Colonic mucosa (tissue), 4 donors: ENCODE measurements at places on chromosomes 4 and X. TPM values are rescaled to one million over a fixed set of nuclear protein-coding genes. Genes with fewer than 3 reads are reported as not detected.

DNA sequence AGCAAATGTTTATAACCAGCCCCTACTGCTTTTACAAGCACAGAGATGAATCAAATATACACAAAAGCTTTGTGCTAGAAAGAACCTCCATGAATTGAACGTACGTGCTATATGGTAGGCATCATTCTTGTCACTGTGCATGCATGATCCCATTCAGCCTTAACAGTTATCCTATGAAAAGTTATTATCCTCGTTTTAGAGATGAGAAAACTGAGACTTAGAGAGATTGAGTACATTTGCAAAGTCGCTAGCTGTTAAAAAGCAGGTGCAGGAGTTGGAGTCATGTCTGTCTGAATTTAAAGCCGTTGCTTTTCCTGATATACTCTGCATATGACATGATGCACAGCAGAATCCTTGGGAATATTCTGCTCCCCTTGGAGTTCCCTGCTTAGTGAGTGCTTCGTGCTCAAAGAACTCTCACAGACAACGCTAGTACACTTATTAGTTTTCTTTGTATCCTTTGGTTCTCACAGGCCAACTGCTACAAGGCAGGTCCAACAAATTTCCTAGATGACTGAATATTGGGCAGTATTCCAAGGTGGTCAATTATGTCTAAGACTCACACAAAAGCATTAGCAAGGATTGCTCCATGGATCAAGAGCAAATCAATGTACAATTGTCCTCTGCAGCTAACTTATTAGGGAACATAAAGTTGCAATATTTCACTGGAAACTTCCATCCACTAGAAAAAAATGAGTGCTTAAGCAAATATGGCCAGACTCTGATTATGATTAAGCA is 42.8 kb upstream of the TRIM2 start:
- H3K27me3 ChIP-seq, result no peaks in the 10 kb centered on the region
- no peak for DNase-seq
- no peaks in the 10 kb centered on the region for H3K4me1 ChIP-seq
- no peak overlapping the region for H3K27ac ChIP-seq
- no peak overlapping the region for H3K4me3 ChIP-seq

GRCh38 chr4:3037957-3038461 is 36.3 kb downstream of the HTT-AS start:
- DNase-seq, result no peak
- no peak overlapping the region for H3K4me3 ChIP-seq
- no peaks in the 10 kb centered on the region for H3K4me1 ChIP-seq
- no peaks in the 10 kb centered on the region for H3K27me3 ChIP-seq

GRCh38 chrX:53659039-53659438 is 27.5 kb downstream of the HUWE1 start:
- no peaks in the 10 kb centered on the region for H3K27me3 ChIP-seq
- no peaks in the 10 kb centered on the region for H3K36me3 ChIP-seq
- H3K27ac ChIP-seq, result no peak overlapping the region
- H3K4me3 ChIP-seq, result no peak overlapping the region

- H3K27ac ChIP-seq, result no peak overlapping the region
- no peak overlapping the region for H3K4me3 ChIP-seq
- no peaks in the 10 kb centered on the region for H3K4me1 ChIP-seq
Observed at GRCh38 chrX:150219374-150220185, 143.5 kb upstream of the MAMLD1 start.

Gene MEPE
- not detected for total RNA-seq

DNA sequence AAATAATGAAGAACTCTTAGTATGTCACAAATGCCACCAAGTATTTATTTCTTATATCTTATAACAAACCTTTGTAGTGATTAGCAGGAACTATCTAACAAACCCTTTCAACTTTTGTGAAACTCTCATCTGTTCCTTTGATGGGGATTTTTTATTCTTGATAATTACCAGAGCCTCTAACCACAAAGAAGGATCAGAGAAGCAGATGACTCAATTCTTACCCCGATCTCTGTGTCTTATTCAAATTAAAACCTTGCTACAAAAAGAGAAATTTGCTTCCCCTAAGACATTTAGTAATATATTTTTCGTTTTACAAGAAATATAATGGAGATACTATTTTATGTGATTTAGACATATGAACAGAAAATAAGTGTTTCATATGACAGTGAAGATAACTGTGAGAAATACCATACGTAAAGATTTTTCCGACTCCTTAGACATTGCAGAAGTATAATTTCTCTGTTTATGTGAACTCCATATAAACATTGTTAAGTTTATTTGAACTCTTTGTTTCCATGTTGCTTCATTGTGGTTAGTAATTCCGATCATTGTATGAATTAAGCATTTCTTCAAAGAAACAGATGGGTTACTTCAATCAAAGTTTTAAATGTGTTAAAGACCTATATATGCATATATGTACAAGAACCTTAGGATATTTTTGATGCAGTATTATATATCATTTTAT is 205.4 kb downstream of the CFAP299 start:
- H3K4me3 ChIP-seq, result no peak overlapping the region
- DNase-seq, result no peak
- H3K27me3 ChIP-seq, result no peaks in the 10 kb centered on the region
- no peaks in the 10 kb centered on the region for H3K36me3 ChIP-seq
- no peaks in the 10 kb centered on the region for H3K4me1 ChIP-seq

GRCh38 chr4:37008199-37008598 is 236.3 kb upstream of the NWD2 start:
- H3K4me1 ChIP-seq, result no peaks in the 10 kb centered on the region
- no peak overlapping the region for H3K4me3 ChIP-seq

Gene CMC4
- total RNA-seq, result 6.6 TPM

- H3K36me3 ChIP-seq, result no peaks in the 10 kb centered on the region
- no peak overlapping the region for H3K27ac ChIP-seq
- H3K4me3 ChIP-seq, result no peak overlapping the region
- no peaks in the 10 kb centered on the region for H3K4me1 ChIP-seq
Observed at GRCh38 chrX:115639334-115639880, 78.4 kb downstream of the PLS3 start.

DNA sequence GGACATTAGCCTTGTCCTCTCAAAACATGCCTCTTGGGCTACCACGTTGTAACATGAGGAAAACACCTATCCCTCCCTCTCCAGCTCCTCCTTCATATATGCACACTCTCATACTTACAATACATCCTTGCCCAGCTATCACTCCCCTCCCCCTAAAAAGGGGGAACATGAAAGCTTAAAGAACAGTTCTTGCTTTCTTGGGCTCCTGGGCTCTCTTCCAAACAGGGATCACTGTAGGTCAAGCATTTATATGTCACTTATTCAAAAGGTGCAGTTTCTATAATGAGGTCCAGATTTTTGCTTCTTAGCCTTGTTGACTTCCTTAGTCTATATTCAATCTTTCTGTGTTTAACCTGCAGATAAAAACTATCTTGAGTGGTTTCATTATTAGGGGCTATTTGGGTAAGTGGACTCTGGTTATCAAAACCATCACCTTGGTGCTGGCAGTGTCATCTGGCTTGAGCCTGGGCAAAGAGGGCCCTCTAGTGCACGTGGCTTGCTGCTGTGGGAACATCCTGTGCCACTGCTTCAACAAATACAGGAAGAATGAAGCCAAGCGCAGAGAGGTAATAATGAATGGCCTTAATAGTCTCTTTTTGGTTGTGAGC is 119.4 kb downstream of the AKAP4 start:
- H3K4me1 ChIP-seq, result no peaks in the 10 kb centered on the region
- no peak overlapping the region for H3K4me3 ChIP-seq
- H3K27me3 ChIP-seq, result no peaks in the 10 kb centered on the region
- H3K27ac ChIP-seq, result no peak overlapping the region
- peak; percentile 36 for DNase-seq

DNA sequence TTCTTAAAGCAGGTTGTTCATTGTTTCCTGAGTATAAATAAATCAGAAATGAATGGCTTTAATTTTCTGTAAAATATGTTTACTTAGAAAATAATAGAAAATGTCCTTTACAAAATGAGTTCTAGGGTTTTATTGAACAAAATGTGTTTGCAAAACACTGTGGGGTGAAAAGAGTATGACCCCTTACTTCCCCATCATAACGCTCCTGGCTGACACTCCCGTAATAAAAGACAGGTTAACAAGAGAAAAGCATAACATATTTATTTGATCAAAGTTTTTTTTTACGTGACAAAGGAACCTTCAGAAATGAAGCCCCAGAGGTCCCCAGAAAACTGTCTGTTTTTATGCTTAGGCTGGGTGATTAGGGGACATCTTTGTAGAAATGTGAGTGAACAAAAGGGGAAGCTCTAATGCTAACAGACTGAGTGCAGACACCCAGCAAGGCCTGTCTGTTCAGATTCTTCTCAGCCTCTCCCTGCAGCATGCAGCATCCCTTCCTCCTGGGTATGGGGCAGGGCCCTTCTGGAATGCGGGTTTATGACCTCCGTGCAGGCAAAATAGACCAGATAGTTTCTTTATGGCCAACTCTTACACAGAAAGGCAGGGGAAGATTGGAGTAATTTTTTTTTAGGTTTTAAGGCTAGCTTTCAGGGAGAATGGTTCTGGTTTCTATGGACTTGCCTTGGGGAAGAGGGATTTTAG is 26.1 kb downstream of the ZFP42 start:
- no peak overlapping the region for H3K4me3 ChIP-seq
- H3K27ac ChIP-seq, result no peak overlapping the region
- DNase-seq, result peak; percentile 63
- no peaks in the 10 kb centered on the region for H3K27me3 ChIP-seq

GRCh38 chr4:16157609-16158503 is 68.4 kb downstream of the TAPT1 start:
- H3K27me3 ChIP-seq, result no peaks in the 10 kb centered on the region
- DNase-seq, result peak; percentile 34
- H3K36me3 ChIP-seq, result peaks cover 2% of the 10 kb centered on the region
- H3K4me3 ChIP-seq, result no peak overlapping the region
- peak overlapping the region; percentile 75 for H3K27ac ChIP-seq

GRCh38 chr4:88999392-88999930 is 57.5 kb downstream of the FAM13A start:
- no peak for DNase-seq
- H3K27me3 ChIP-seq, result no peaks in the 10 kb centered on the region
- no peak overlapping the region for H3K4me3 ChIP-seq

Gene SEC24B
- total RNA-seq, result 26.5 TPM

GRCh38 chr4:148207068-148207467 is 235.1 kb downstream of the NR3C2 start:
- no peak for DNase-seq
- no peaks in the 10 kb centered on the region for H3K36me3 ChIP-seq
- no peaks in the 10 kb centered on the region for H3K27me3 ChIP-seq
- no peak overlapping the region for H3K27ac ChIP-seq
- H3K4me3 ChIP-seq, result no peak overlapping the region

- no peaks in the 10 kb centered on the region for H3K4me1 ChIP-seq
- no peak overlapping the region for H3K4me3 ChIP-seq
- DNase-seq, result no peak
- H3K27ac ChIP-seq, result no peak overlapping the region
- no peaks in the 10 kb centered on the region for H3K36me3 ChIP-seq
Observed at GRCh38 chrX:136047969-136048368, 62.7 kb downstream of the SLC9A6 start.

Gene CORIN
- 0.50 TPM for total RNA-seq

- H3K4me3 ChIP-seq, result no peak overlapping the region
- H3K27me3 ChIP-seq, result no peaks in the 10 kb centered on the region
- no peaks in the 10 kb centered on the region for H3K36me3 ChIP-seq
- no peaks in the 10 kb centered on the region for H3K4me1 ChIP-seq
- DNase-seq, result peak; percentile 75
Observed at GRCh38 chr4:37715889-37716402, 29.8 kb upstream of the RELL1 start.

Gene NXF2B
- total RNA-seq, result not detected

GRCh38 chrX:10126044-10126443 is 30.7 kb upstream of the CLCN4 start:
- H3K27ac ChIP-seq, result no peak overlapping the region
- DNase-seq, result no peak
- no peaks in the 10 kb centered on the region for H3K27me3 ChIP-seq
- no peak overlapping the region for H3K4me3 ChIP-seq
- H3K36me3 ChIP-seq, result no peaks in the 10 kb centered on the region
- H3K4me1 ChIP-seq, result no peaks in the 10 kb centered on the region

DNA sequence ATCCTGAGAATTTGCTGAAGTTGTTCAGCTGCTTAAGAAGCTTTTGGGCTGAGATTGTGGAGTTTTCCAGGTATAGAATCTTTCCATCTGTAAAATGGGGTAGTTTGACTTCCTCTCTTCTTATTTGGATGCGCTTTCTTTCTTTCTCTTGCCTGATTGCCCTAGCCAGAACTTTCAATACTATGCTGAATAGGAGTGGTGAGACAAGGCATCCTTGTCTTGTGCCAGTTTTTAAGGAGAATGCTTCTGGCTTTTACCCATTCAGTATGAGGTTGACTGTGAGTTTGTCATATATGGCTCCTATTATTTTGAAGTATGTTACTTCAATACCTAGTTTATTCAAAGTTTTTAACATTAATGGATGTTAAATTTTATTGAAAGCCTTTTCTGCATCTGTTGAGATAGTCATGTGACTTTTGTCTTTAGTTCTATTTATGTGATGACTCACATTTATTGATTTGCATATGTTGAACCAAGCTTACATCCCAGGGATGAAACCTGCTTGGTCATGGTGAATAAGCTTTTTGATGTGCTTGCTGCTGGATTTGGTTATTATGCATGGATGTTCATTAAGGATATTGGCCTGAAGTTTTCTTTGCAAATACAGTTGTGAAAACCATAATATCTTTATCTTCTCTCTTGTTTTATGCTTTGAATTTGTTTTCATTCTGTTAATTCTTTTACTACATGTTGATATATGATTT is 573.8 kb upstream of the NDST4 start:
- H3K27me3 ChIP-seq, result no peaks in the 10 kb centered on the region
- no peak for DNase-seq
- H3K4me1 ChIP-seq, result no peaks in the 10 kb centered on the region
- no peaks in the 10 kb centered on the region for H3K36me3 ChIP-seq

Gene RPGR
- 9.8 TPM for total RNA-seq

GRCh38 chr4:40812386-40812785 is 62.6 kb downstream of the NSUN7 start:
- no peak overlapping the region for H3K27ac ChIP-seq
- no peaks in the 10 kb centered on the region for H3K4me1 ChIP-seq
- no peaks in the 10 kb centered on the region for H3K36me3 ChIP-seq
- no peak overlapping the region for H3K4me3 ChIP-seq

DNA sequence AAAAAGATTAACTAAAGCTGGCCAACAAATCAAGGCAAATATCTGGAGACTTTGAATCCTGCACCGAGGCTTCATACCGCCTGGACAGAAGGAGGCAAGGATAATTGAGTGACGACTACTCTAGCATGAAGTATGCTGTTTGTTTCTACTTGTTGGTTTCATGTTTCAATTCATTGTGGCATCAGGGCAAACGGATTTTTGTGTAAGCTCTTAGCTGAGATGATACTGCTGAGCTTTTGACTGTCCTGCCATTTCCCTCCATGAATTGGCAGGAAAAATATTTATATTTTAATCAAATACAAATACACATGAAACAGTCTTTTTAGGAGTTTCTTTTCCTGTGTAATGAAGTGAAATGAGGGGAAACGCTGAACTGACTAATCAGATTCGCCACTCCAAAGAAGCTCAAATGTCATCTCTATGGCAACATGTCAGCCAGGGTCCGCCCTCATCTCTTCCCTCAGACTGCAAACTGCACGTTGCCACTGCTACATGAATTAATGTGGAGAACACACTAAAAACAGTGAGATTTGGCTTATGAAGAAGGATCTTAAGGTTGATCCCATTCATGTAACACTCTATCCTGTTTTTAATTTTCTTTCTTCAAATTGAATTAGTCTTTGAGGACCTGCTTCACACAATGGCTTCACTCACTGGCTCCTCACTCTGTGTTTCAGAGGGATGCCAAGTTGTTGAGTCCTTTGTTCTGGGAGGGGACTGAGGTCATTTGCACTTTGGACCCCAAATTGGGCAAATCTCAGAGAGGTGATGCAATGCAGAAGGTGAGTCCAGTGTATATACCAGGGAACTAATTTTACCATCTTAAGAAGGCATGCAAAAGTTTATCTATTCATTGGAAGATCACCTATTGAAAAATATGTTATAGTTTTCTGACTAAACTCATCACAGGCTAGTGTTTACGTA is 149.6 kb upstream of the MID1 start:
- no peaks in the 10 kb centered on the region for H3K27me3 ChIP-seq
- no peak overlapping the region for H3K27ac ChIP-seq
- H3K36me3 ChIP-seq, result no peaks in the 10 kb centered on the region
- H3K4me1 ChIP-seq, result no peaks in the 10 kb centered on the region
